ENCODE measurements at places on chromosomes 4 and X.

DNA sequence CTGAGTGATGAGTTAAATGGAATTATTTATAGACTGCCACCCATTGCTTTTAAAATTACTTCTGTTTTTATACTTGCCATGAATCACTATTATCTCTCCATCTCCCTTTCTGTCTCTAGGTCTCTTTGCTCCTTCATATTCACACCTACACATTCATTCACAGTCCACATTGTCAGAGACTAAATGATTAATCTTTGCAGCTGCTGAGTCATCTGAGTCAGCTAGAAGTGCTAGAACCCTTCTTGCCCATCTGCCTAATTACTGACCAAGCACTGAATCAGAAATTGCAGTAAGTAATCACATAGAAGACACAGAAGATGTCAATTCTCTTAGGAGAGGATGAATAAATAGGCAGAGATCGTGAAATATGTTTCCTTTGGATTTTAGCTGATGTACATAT is 31.6 kb upstream of the RPS6KA6 start:
- no peak for DNase-seq

DNA sequence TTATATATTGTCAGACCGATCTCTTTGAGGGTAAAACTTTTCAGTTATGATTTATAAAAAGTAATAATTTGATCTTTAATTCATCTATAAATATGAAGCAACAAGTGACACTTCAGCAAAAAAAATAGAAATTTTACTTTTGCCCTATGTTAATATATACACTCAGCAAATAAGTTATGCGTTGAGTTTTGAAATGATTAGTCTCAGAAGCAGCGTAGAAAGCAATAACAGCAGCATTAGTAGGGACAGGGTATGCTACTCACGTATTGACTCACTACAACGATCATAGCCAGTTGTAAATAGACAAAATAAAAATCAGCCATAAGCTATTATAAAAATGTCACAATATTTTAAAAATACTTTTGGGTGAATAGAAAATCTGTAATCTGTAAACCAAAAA is 1229.2 kb downstream of the ADGRL3 start:
- no peak for DNase-seq

GRCh38 chr4:10094841-10095240 is 21.8 kb downstream of the WDR1 start:
- no peak for DNase-seq

GRCh38 chr4:142566777-142567176 is 279.3 kb downstream of the INPP4B start:
- DNase-seq = no peak

DNA sequence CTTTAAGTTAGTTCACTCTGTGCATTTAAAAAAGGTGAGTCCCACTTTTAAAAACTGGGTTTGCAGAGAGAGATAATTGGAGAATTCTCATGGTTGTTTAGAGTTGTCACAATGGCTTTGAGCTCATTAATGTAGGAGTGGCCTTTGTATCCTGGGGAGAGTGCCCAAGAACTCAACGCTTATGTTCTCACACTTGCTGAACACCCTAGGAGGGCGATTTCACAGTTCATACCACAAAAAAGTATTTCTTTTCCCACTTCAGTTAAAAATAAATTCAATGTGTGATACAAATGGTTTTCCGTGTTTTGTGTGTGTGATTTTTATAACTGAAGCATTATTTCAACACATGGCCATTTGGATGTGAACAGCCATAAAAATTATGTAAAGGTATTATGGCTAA is 8.4 kb downstream of the EMCN start:
- DNase-seq = no peak

- no peak for DNase-seq
These were observed 354.9 kb downstream of the GPAT3 start for GRCh38 chr4:83890816-83891215.

DNA sequence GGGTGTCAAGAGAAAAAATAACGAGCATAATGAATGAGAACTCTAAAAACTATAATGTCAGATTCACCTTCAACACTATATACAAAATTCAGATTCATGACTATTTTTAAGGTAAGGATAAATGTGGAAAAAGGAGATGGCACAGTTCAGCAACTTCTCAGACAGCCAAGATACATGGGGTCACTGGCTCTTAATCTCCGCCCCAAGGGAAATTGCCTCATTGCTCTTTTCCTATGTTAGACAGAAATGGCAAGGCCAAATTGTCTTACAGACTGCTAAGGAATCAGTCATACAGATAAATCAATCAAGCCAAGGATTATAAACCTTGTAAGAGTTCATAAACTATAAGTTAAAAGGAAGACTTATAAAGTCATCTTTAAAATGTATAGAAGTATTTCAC is 183.4 kb downstream of the OPHN1 start:
- no peak for DNase-seq

- no peak for DNase-seq
These were observed 34.2 kb downstream of the RAI2 start for GRCh38 chrX:17826609-17827496.

DNA sequence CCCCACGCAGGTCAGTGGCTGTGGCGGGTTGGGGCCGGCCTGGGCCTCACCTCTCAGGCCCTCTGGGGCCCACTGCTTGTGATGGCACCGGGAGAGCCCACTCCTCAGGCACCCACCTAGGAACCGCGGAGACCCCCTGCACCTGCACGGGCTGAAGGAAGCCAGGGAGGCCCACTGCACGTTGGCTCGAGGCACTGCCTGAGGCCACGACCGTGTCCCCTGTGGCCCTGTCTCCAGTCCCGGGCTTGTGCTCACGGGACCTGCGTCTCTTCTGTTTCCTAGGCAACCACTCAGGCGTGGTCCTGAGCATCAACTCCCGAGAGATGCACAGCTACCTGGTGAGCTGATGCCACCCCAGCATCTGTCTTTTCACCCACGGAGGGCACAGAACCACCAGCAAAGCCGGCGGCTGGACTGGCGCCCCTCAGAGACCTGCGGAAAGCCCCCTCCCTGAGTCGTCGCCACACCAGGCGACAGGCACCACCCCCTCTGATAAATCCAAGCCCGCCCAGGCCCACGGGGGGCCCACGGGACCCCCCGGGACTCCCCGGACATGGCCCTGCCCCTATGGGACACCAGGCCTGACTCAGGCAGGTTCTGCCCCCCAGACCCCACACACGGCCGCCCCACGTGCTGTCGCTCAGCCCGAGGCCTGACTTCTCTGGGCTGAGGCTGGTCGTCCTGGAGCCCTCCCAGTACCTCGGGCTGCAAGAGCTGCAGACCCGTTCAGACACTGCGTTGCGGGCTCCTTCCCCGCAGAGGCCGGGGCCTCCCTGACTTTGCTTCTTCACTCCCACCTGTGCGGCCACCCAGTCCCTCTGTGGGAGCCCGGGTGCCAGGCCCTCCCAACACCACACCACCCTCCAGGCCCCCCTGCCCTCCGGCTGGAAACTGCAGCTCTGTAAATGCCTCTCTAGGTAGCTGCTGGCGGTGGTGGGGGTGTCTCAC is 199.5 kb downstream of the AFAP1 start:
- DNase-seq = no peak

GRCh38 chrX:22800360-22800759 is 199.4 kb upstream of the DDX53 start:
- no peak for DNase-seq

DNA sequence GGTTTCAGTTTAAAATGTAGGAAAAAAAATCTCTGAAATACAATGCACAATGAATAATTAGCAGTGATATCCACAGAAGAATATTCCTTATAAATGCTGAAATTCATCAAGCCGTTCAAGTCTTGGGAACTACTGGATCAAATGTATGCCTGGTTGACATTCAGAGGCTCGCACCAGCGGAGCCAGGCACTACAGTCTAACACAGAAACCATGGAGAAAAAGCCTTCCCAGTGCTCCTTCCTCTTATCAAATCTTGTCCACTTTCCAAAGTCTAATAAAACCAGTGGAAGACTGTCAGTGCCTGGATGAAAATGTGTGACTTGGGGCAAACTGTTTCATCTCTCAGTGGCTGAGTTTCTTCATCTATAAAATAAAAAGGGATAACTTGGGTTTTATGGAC is 35.9 kb downstream of the CENPU start:
- no peak for DNase-seq

DNA sequence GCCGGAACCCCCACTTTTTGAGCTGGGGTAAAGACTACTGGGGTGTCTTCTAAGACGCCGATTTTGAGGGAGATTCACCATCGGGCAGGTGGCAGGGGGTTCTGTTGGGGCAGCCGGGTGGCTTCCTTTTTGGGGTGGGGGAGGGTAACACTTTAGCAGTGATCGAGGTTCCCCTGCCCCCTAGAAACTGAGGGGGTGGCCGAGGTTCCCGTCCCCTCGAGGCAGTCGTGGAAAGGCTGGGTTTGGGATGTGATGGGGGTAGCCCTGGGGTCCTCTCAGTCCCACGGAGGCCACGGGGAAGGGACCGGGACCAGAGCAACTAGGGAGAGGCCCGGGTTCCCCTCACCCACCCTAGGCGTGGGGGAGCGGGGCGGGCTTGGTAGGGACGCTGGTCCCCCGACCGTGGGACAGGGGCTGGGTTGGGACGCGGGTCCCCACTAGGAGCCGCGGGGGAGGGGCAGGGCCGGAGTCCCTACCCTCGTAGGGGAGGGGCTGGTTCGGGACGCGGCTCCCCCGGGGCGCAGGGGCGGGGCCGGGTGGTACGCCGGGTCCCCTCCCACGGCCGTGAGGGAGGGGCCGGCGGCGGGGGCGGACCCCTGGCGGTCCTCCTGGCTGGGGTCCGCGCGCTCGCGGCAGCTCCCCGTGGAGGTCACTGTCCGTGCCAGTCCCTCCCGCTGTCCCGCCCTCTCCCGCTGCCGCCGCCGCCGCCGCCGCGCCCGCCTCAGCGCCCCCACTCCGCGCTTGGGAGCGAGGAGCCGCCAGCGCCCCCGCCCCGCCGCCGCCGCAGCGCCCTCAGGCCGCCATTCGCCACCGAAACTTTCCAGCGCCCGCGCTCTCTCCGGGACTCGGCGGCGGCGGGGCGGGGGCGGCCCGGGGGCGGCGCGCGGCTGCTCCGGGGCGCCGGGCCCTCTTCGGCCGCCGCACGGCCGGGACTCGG is at the start of gene TBL1X:
Gene TBL1X, plus strand, starts transcription at position 624 of the 937 bp plus-strand sequence. CDS start 188,529 bp downstream, outside the sequence.
- DNase-seq = peak; percentile 60

DNA sequence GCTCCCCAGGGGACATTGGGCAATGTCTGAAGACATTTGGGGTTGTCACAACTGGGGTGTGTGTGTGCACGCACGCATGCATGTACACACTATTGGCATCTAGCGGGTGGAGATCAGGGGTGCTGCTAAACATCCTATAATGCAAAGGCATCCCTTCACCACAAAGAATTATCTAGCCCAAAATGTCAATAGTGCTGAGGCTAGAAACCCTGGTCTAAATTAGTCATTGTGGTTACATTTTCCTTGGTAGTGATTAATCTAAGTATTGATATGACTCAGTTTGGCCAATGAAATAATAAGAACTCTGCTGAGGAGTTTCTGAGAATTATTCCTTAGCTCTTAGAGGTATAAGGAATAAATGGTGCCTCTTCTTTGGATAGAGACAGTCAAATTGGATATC is 200.2 kb downstream of the CLCN4 start:
- DNase-seq = no peak

- no peak for DNase-seq
These were observed 13.4 kb downstream of the CCDC158 start for GRCh38 chr4:76407440-76408119.

GRCh38 chr4:72451349-72451748 is 117.7 kb downstream of the ADAMTS3 start:
- no peak for DNase-seq
